Stimulated activated CD8-positive, alpha-beta memory T cell treated with anti-CD3 and anti-CD28 coated beads, Interleukin-12 subunit alpha, Interleukin-12 subunit beta, amount 100 ng/mL, for 4 hours (primary cell): ENCODE measurements at places on chromosomes 13 and 19.

- no peak for DNase-seq
Measured at GRCh38 chr13:110921695-110922094, 6.8 kb upstream of the ANKRD10 start.

DNA sequence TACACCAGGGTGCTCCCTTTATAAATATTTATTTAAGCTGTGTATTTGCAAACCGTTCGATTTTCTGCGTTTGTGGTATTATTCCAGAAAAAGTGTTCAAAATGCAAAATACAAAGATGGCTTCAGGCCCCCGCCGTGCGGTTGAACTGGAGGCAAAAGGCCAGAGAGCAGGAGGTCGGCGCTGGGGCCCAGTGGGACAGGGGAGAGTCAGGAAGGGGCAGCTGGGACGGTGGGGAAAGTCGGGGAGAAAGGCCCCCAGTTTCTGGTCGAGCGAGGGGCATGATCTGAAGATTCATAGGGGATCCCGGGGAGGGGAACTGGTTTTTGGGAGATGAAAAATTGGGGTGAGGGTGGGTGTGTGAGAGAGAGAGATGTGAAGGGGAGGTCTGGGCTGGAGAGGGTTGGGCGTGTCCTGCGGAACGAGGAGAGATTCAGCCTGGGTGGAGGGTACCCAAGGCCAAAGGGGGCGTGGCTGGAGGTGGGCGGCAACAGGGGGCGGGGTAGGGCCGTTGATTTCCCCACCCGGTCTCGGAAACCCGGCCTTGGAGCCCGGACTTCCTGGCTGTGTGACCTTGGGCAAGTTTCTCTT, 678 bp downstream of the ISOC2 start:
- no peak for DNase-seq

DNA sequence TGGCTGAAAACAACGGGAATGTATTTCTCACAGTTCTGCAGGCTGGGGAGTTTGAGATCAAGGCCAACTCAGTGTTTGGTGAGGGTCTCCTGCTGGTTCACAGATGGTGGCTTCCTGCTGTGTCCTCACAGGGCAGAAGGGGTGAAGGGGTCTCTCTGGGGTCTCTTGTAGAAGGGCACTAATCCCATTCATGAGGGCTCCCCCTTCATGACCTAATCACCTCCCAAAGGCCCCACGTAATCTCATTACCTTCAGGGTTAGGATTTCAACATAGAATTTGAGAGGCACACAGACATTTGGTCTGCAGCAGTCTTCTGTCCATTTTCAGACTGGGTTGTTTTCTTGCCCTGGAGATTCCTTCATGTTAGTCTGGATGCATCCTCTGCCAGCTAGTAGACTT, 11.6 kb downstream of the ZNF444 start:
- DNase-seq: no peak

DNA sequence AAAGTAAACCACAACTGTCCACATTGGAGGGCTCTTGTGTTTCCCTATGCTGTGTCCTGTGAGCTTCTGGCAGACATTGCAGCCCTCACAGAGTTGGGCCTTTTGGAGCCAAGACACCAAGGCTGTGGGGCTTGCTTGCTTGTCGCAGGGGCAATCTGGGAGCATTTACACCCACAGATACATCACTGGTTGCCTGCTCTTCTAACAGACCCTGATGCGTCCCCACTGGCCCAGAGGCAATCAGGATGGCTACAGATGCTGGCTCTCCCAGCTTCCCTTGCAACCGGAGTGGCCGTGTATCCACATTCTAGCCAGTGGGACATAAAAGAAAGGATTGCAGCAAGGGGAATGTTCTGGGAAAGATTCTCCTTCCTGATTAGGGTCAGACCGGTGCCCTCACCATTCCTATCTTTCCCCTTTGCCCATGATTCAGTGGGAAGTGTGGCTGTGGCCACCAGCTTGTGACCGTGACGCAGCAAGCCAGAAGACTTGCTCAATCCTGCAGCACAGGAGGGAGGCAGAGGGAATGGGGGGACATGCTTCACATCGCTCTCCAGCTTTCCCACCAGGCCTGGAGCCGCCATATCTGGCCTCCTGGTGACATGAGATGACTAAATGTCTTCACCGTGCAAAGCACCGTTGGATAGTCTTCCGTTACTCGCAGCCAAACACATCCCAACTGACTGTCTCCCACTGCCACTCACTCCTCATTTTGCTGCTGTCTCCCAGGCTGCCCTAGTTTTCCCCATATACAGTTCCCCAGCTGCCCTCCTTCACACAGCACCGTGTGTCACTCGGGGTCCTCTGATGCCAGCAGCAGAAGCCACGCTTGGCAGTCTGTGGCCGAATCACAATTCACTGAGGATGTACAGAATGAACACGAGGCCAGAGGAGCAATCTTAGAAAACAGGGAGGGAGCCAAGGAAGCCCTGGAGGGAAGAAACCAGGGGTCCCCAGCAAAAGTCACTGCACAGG, 151.0 kb downstream of the DPF1 start:
- no peak for DNase-seq

GRCh38 chr13:45565331-45565730, 50.2 kb downstream of the ERICH6B start:
- DNase-seq: no peak

DNA sequence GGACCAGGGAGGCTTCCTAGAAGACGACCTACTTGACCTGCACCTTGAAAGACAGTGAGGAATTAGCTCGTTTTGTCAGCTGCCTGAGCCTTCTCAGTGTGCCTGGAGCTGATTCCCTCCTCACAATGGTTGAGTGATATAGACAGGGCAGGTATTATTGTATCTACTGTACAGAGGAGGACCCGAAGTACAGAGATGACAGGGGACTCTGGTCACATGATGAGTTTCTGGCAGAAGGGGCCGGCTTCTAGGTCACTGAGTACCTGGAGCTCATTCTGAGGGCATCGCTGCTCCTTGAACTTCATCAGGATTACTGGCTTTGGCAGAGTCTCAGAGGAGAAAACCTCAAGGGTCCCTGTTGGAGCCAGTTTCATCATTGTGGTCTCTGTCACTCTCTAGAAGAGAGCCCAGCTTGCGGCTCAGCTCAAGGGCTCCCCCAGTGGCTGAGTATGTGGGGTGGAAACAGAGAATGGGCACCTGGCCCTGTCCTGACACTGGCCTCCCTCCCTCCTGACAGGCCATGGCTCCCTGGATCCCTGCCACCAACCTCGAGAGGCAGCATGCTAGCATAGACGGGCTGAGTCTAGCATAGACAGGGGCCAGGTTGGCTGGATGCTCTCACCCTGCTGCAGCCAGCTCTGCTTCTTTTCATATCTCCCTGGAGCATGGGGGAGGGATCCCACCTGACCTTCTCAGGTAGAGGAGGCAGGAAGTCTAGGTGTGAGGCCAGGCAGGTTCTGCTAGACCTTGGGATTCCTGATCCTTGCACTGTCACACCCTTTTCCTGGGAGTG, 38.7 kb downstream of the NFIX start:
- no peak for DNase-seq

GRCh38 chr19:6198896-6199239, 63.4 kb downstream of the ACSBG2 start:
- no peak for DNase-seq

DNA sequence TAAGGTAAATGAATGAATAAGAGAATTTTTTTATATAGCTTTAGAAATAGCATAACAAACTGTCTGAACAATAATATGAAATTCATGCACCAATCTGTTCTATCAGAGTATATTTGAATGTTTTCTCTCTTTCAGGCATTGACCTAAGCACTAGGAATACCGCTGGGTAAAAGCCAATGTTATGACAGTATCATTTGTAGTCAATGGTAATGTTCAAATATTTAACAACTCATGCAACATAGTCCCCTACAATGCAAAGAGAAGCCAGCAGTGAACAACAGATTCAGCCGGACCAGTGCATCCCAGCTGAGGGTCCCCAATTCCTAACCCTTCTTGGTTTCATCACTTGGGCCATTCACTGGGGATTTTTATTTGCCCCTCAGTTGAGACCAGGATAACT, 52.6 kb upstream of the MYCBP2 start:
- no peak for DNase-seq

- no peak for DNase-seq
Measured at GRCh38 chr13:53759016-53759415, 730.4 kb downstream of the OLFM4 start.

DNA sequence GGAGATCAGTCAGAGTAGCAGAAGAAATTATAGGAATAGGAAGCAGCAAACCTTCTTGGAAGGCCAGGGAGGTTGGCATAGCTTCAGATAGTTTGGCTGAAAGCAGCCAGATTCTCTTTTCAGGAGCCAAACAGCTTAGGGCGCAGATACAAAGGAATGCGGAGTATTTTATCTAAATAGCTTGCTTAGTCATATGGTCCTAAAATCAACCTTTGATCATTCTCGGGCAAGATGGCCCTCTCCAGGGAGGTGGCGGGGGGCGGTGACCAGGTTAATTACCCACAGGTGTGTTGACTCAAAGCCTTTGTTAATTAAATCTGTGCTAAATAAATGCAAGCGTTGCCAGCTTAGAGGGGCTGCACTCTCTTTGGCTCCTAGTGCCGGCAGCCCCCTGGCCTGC, 12.5 kb upstream of the NCR1 start:
- DNase-seq: no peak

DNA sequence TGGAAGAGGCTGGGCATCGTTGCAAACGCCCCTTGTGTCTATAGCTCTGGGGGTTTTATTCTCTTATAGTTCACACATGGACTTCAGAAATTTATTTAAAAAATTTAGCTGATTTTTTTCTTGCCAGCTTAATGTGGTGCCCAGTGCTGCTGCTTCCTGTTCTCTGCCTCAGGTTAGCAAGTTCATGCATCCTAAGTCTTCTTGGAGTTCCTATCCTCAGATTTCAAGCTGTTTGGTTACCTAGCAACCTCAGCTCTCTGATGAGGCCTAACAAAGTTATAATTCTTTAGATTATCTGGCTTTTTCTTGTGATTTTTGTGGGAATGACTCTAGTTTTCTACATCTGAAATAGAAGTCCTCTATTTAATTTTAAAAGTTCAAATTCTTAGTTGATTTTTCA, 250.9 kb downstream of the MAB21L1 start:
- no peak for DNase-seq

GRCh38 chr13:25923217-25924085, 128.4 kb downstream of the SHISA2 start:
- no peak for DNase-seq

- peak; percentile 73 for DNase-seq
Measured at GRCh38 chr19:11535792-11536595, 2.7 kb upstream of the CNN1 start.

DNA sequence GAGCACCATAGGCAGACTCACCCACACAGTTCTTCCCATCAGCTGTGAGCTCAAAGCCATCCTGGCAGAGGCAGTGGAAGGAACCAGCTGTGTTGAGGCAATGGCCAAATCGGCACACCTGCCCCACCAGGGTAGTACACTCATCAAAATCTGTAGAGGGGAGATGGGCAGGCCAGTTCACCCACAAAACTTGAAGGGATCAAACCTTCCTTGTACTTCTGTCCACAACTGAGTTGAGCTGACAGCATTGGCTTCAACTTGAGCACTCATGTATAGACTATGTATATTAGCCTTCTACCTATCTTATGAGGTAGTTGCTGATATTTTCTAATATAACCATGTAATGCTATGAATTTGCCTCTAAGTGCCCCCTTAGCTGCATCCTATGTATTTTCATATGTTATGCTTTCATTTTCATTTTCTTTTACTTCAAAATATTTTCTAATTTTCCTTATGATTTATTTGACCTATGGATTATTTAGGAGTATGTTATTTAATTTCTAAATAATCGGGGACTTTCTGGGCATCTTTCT, 42.9 kb downstream of the CCL25 start:
- no peak for DNase-seq

DNA sequence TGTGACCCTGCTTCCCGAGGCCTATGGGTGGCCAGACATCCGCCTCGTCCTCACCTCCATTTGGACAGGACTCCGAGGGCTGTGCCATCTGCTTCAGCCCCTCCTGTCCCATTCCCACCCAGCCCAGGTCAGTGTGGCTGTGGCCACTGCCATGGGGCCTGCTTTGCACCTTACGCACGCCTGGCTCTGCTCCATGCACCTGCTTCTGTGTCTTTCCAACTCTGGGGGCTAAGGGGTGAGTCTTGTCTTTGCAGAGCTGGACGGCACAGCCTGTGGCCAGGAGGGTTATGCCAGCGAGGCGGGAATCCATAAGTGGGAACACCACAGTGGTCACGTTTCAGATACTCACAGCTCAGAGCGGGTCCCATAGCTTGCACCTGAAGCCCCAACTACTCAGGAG, 5.2 kb upstream of the ZNF554 start:
- no peak for DNase-seq

GRCh38 chr19:33780746-33781145, 15.9 kb upstream of the KCTD15 start:
- DNase-seq: no peak

- DNase-seq: no peak
Measured at GRCh38 chr13:70788074-70788473, 679.8 kb upstream of the KLHL1 start.

GRCh38 chr13:24763596-24764275, at the start of gene RNF17:
Gene RNF17, plus strand, starts transcription at chr13:24764169. Its CDS starts 35 bp downstream, at chr13:24764204.
- DNase-seq: no peak

- DNase-seq: no peak
Measured at GRCh38 chr19:28258829-28259228, 954.1 kb downstream of the UQCRFS1 start.

- no peak for DNase-seq
Measured at GRCh38 chr13:27665333-27665732, 43.6 kb downstream of the POLR1D start.

DNA sequence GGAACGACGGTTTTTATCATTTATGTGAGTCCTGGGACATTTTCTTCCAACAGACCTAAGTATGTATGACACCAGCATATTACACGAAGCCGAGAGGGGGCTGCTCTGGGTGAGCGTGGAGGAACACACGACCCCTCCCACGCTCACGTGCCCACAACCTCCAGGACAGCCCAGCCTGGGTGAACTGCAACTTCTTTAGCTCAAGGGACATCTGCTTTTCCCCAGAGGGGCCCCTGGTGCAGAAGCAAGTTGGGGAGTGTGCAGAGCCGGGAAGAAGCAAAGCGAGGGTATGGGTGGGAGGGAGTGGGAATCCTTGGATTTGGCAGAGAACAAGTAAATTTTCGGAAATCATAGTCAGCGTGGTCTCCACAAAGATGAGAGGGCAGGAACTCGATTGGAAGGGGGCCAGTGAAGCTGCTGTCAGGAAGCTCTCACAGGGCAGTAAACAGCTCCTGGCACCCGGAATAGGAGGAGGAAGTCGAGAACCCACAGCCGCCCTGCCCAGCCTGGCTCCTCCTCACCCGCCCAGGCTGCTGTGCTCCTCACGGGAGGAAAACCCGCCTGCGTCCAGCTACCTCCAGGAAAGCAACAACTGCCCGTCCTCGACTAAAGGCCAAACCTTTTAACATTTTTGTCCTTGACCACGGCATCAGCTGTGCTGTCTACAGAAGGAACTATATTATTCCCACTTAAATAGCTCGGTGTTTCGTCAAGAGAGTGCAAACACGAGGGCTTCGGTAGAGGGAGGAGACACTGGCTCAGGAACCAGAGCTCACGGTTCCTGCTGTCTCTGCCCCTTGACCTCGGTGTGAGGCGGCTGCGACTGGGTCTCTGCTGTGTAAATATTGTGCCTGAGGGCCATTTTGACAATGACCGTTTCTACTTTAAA, 17.2 kb upstream of the CFAP97D2 start:
- DNase-seq: no peak
